ENCODE measurements at places on chromosomes 4 and X.

DNA sequence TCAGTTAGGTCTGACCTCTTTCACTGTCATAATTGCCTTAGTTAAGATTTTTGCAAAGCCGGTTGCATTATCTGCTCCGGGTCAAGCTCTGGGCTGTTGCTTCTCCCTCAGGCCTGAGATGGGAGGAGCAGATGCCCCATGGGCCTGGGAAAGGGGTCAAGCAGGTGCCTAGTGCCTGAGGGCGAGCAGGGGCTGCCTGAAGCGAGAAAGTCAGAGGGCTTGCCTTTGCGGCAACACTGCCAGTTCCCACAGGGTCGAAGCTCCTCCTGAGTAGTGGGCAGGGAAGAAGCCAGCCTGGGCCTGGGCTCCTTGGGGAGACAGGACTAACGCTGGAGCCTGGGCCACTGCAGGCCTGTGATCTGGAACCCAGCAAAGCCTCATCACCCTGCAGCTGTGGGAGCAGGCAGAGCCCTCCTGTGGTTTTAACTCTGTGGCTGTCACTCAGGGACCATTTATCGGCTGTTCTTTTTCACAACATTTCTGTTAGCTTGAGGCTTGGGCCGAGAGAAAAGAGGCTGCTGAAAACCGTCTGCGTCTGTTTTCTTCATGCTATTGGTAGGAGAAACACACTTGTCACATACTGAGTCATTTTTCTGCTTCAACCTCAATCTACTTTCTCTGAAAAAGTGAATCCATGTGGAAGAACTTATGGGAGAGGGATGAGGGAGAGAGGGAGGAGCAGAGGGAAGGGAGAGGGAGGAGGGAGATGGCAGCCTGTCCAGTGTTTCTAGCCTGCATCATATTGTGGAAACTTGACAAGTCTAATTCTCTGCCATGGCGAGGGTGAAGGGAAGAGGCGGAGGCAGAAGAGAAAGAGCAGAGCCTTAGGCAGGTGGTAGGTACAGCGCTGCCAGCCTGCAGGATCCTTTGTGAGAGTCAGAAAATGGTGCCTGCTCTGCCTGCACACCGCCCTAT, 68.4 kb downstream of the RHOH start:
- DNase-seq, result no peak

DNA sequence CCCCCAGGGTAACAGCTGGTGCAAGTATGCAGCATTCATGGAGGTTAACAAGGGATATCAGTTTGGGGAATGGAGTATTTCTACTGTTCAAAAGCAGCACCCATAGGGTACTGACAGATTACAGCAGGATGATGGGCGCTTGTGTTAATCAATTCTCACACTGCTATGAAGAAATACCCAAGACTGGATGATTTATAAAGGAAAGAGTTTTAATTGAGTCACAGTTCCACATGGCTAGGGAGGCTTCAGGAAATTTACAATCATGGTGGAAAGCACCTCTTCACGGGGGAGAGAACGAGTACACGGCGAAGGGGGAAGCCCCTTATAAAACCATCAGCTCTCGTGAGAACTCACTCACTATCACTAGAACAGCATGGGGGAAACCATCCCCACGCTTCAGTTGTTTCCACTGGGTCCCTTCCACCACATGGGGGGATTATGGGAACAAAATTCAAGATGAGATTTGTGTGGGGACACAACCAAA, 64.1 kb downstream of the TNIP2 start:
- no peak for DNase-seq

GRCh38 chr4:32525420-32525819, 1805.3 kb downstream of the PCDH7 start:
- no peak for DNase-seq

GRCh38 chrX:85573801-85574200, 194.3 kb upstream of the POF1B start:
- no peak for DNase-seq

DNA sequence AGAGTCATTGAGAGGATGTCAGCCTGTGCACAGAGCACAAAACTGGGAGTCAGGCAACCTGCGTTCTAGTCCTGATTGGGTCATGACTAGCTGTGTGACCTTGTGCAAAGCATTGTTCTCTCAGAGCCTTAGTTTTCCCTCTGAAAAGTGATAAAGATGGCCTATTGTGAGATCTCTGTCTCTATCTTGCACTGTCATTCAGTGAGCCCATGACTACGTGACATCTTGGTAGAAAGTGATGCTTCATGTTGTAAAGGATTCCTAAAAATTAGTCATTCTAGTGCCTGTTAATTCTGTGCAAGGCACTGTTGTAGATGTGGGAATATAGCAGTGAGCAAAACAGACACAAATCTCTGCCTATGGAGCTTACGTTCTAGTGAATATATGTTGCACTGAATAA, 2.5 kb downstream of the PGRMC1 start:
- peak; percentile 2 for DNase-seq

- no peak for DNase-seq
Measured at GRCh38 chr4:169030562-169030982, 20.5 kb upstream of the CBR4 start.
